Pancreas (tissue), 10 donors: ENCODE measurements at places on chromosomes 16 and 17. TPM values are rescaled to one million over a fixed set of nuclear protein-coding genes. Genes with fewer than 3 reads are reported as not detected.

Gene FBXW10
- total RNA-seq: not detected

DNA sequence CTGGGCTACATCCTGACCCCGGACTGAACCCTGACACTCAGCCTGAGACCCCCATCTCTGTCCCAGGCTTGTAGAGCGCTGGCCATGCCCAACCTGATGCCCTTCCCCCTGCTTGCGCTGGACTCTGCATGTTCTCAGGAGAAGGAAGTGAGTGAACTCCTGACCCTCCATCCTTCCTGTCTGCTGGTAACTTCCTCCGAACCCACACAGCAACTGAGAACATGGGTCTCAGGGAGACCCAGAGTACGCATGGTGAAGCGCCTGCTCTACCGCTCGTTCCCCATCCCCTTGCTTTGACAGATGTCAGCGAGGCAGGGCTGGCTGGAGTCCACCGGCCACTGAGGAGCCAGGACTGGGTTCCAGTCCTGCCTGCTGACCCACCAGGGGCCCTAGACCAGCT lies 6.1 kb downstream of the CAMKK1 start:
- DNase-seq: peak; percentile 31

Gene CDT1
- total RNA-seq: 1.8 TPM

DNA sequence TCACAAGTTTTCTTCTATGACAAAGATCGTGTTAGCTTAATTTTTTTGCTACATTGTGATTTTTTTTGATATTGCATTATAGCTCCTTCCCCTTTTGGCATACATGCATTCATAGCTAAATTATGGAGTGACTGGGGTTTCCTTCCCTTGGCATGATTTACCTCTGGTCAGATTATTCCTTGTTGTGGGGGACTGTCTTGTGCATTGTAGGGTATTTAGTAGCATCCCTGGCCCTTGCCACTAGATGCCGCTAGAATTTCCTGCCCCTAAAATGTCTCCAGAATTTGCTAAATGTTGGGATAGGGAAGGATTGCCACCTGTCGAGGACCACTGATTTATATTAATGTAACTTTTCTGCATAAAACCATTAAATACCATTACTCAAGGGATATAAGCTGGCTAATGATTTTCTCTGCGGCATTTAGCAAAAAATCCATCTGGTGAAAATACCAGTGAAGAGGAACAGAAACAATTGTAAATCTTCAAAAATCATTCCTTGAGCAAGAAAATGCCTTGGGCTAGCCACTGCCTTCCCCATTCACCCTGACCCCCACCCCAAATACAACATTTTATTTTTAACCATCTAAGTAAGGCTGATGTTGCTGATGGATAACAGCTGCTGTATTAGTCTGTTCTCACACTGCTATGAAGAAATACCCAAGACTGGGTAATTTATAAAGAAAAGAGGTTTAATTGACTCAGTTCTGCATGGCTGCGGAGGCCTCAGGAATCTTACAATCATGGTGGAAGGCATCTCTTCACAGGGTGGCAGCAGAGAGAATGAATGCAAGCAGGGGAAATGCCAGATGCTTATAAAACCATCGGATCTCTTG lies 195.2 kb downstream of the MAP2K6 start:
- peak; percentile 12 for DNase-seq

Gene CRHR1
- total RNA-seq: 0.13 TPM

DNA sequence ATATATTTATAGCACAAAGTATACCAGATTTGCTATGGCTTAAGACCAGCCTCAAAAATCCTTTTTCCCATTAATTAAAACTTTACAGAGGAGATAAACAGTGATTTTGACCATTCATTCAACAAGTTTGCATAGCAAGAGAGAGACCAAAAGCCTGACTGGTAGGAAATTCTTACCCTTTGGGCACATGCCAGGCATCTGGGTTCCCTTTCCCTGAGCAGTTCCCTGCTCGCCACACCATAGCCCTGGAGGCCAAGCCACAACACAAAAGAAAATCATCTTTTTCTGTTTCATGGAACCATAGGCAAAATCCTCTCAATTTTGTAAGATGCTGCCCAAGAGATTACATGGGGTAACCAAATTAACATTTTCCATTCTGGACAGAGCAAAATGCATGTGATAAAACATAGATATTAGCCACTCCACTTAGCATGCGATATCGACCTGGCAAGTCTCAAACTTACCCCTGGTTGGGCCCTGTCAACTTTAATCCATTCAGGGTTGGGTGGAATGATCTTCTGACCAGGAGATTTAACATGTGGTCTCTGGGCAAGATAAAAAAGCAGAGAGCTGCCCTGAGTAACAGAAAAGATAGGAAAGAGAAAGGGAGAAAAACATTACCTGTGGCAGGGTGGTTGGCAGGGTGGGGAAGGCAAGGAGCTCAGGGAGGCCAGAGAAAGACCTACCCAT lies 57.6 kb upstream of the B4GALNT2 start:
- no peak for DNase-seq
